Common myeloid progenitor, CD34-positive (primary cell): ENCODE measurements at places on chromosomes 7 and 10.

DNA sequence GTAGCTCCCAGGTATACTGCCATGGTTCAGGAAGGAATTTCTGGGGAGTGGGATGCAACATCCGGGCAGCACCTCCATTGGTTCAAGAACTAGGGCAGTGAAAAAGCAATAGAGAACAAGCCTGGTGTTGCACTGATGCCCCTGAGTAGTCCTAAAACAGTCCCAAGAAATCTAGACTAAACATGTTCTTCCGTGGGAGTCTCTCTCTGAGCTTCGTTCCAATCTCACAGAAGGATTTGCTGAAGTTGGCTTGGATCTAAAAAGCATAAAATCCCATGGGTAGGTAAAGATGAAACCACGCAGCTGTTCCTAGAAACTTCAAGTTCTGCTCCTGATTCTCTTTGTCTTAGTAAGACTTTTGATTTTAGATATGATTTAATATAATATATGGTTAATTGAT is 154.5 kb downstream of the PLXDC2 start:
- no peak for DNase-seq

- peak; percentile 61 for DNase-seq
Measured at GRCh38 chr10:95214793-95215192, 20.8 kb downstream of the ACSM6 start.

DNA sequence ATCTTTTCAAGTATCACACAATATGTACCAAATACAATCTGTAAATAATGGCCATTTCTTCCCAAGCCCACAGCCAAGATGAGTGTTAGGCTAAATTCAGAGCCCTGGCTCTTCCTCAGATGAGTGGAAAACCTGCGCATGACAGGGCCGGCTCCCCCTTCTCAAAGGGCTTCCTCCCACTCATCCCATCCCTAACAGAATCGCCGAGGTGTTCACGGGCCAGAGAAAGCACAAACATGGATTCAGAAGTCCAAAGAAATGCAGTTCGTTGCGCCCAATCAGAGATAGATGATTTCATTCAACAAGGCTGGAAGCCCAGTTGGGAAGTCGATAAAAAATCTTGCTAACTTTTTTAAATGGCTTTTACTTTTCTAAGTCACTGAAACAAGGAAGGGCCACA is 121.8 kb downstream of the UBE2H start:
- no peak for DNase-seq

GRCh38 chr7:14760730-14761478 is 141.6 kb downstream of the DGKB start:
- no peak for DNase-seq

GRCh38 chr7:79359827-79360226 is 93.6 kb downstream of the MAGI2 start:
- no peak for DNase-seq

DNA sequence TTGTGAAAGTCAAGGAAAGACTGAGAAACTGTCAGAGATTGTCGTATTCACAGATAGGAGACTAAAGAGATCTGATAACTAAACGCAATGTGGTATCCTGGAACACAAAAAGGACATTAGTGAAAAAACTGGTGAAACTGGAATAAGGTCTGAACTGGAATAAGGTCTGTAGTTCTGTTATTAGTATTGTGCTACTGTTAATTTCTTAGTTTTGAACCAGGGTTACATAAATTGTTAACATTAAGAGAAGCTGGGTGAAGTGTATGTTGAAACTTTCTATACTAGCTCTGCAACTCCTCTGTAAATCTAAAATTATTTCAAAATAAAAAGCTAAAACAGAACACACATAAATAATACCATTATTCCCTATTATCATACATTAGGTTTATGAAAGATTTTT is 3.4 kb upstream of the NT5C2 start:
- no peak for DNase-seq

DNA sequence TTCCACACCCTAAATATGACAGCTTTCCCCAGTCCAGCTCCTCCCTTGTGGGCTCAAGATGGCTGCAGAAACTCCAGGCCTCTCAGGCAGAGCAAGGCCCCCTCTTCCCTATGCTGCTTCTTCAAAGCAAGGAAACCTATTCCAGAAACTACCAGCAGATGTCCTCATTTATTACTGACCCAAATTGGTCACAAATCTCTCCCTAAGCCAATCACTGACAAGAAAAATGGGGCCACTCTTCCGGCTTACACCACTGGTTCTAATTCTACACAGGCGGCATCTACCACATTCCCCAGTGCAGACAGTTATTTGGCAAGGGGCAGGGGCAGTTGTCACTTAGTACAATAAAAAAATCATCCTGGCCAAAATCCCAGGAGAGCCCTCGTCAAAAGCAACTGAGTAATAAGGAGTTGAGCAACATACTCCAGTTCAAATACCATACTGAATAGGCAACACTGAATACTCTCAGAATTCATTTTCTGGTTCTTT is 150.4 kb downstream of the SFMBT2 start:
- peak; percentile 86 for DNase-seq

DNA sequence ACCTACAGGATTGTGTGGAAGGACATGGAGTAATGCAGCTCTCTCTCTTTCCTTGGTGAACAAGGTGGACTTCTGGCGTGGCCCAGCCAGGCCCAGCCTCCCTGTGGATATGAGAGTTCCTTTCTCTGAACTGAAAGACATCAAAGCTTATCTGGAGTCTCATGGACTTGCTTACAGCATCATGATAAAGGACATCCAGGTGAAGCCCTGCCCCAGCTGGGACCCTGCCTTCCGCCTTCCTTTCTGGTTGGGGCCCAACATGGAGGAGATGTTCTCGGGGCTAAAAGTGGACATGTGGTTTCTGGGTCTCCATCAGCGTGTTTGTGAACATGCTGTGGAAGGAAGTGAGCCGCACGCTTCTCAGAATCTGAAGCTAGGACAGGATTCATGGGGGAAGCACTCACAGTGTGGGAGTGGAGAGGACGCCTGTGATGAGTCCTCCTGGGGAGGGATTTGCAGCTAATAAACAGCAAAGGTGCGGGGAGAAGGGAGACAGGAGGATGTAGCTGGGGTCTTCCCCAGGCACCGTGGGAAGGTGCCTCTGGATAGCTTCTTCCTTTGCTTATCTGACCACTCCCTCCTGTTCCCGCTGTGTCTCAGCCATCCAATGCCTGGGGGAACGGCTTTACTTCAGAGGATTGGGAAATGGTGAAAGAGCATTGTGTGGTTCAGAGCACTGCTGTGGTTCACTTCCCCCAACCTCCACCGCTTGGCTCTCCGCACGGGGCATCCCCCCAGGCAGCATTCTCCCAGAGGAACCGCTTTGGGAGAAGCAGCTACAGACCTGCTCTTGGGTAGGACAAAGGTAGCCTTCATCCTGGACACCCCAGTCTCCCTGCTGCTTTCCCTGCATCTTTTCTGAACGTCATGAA is 5.5 kb downstream of the CPA5 start:
- DNase-seq, result no peak

DNA sequence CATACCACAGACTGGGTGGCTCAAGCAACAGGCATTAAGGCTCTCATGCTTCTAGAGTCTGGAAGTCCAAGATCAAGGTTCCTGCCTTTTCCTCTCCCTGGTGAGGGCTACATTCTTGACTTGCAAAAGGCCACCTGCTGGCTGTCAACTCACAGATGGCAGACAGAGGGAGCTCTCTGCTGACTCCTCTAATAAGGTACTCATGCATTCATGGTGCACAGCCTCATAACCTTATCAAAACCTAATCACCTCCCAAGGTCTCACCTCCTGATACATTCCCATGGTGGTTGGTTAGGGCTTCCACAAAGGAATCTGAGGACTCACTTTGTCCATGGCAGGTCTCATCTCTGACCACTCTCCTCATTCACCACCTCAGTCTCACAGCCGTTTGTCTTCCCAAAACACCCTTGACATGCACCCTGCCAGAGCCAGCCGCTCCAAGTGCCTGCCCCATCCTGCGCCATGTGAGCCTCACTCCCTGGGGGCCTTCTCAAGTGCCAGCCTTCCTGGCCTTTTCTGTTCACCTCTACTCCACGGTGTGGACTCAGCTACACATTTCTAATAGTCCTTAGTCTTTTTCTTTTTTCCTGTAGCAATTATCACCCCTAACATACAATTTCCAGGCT is 400.3 kb upstream of the ADARB2 start:
- DNase-seq, result no peak

GRCh38 chr10:5894873-5895272 is 4.8 kb downstream of the FBH1 start:
- DNase-seq, result no peak

- peak; percentile 15 for DNase-seq
Measured at GRCh38 chr10:131760416-131761166, 140.2 kb upstream of the PPP2R2D start.

DNA sequence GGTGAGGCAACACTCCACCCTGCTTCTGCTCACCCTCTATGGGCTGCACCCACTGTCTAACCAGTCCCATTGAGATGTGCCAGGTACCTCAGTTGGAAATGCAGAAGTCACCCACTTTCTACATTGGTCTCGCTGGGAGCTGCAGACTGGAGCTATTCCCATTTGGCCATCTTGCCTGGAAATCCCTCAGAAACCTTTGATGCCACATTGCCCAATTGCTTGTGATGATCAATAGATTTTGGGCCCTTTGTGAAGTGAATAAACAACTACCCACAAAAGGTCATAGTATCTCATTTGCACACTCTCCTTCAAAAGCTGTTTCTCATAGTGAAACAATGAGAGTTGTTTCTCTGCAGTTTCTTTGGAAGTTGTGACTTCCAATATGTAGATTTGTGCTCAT is 742.9 kb downstream of the INHBA start:
- no peak for DNase-seq

DNA sequence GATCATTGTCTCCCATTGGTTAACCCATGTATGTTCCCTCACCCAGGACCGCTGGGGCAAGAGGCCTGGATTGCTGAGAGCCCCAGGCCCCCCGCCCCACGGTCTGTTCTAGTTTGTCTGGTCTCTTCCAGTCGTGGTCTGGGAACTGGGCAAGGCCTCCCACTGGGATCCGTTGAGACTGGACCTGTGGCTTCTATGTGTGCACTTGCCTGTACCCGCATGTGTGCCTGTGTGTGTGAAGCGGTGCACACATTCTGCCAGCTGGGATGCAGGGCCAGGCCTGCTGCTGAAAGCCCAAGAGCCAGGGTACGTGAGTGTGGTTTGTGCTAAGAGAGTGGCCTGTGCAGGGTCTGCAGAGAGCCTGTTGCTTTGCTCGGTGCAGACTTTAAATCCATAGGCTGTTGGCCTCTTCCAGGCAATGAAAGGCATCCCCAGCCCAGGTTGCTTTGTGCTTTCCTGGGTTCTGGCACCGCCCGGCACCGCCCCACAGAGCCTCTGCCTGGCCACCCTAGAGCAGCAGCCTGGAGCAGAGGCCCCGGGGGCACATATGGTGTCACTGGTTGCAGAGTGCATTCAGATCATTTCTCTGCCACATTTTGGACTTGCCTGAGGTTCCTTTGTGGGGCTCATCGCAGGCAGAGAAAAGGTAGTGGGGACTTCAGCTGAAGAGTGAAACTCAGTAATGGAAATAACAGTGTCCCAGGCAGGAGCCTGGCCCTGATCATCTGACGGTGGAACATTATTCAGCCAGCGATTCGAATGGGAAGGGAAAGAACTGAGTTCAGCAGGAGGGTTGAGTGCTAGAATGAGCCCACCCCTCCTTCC is 215.5 kb downstream of the GLRX3 start:
- DNase-seq, result no peak

GRCh38 chr10:11602358-11602757 is 9.1 kb downstream of the USP6NL start:
- DNase-seq, result no peak

- no peak for DNase-seq
Measured at GRCh38 chr7:121005996-121006584, 17.6 kb downstream of the CPED1 start.

- peak; percentile 49 for DNase-seq
Measured at GRCh38 chr10:97542169-97543024, 30.2 kb upstream of the ANKRD2 start.

- DNase-seq, result no peak
Measured at GRCh38 chr7:143013893-143014292, 13.0 kb downstream of the OR9A2 start.

- no peak for DNase-seq
Measured at GRCh38 chr10:3778692-3779157, 6.3 kb downstream of the KLF6 start.

- no peak for DNase-seq
Measured at GRCh38 chr7:112257073-112257472, 50.6 kb downstream of the ZNF277 start.

GRCh38 chr10:101464599-101464998 is 110.6 kb downstream of the BTRC start:
- no peak for DNase-seq

- no peak for DNase-seq
Measured at GRCh38 chr10:61279400-61279799, 173.8 kb downstream of the TMEM26 start.

GRCh38 chr7:106895246-106895864 is 30.3 kb downstream of the PIK3CG start:
- peak; percentile 84 for DNase-seq

DNA sequence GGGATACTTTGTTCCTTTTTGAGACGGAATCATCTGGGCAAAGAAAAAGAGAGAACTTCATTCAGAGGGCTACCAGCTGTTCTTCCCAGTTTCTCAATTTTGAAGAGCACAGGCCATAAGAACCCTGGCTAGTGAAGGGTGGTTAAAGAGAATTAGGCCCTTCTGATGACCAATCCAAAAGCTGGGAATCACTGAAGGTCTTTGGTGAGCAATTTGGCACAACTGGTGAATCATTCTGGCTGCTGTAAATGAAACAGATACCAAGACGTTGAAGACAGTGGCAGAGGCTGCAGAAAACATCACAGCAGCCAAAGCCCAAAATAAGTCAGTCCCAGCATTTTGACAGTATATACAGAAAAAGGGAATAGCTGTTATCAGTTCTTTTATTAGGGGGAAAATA is 5.1 kb downstream of the RAPGEF5 start:
- no peak for DNase-seq

GRCh38 chr7:16323313-16323712 is 98.0 kb downstream of the CRPPA start:
- DNase-seq, result no peak

DNA sequence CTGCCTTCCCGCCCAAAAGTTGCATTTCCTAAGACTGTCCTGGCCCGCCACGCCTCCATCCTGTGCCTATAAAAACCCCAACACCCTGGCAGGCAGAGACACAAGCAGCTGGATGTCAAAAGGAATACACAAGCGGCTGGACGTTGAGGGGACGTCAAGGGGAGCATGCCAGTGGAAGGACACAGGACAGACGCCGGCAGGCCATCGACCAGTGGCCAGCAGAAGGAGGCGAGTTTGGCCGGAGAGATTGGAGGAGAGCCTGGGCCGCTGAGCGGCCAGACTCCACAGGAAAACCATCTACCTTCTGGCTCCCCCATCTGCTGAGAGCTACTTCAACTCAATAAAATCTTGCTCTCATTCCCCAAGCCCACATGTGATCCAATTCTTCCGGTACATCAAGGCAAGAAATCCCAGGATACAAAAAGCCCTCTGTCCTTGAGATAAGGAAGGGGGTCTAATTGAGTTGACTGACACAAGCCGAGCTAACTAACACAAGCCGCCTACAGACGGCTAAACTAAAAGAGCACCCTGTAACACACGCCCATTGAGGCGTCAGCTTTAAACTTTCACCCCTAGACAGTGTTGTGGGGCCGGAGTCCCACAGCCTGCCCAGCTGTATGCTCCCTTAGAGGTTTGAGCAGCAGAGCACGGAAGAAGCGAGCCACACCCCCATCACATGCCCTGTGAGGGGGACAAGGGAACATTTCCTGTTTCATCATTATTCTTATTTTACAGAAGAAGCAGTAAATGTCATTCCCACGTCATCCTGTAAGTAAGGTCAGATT is 150.3 kb upstream of the PHYHIPL start:
- DNase-seq, result no peak

- DNase-seq, result peak; percentile 45
Measured at GRCh38 chr10:99370993-99371392, 41.8 kb downstream of the CNNM1 start.

- DNase-seq, result no peak
Measured at GRCh38 chr10:122392835-122393234, 18.3 kb downstream of the PLEKHA1 start.

GRCh38 chr7:36928311-36928710 is 204.0 kb upstream of the AOAH start:
- DNase-seq, result peak; percentile 72
